ENCODE measurements at places on chromosomes 1 and 21.

DNA sequence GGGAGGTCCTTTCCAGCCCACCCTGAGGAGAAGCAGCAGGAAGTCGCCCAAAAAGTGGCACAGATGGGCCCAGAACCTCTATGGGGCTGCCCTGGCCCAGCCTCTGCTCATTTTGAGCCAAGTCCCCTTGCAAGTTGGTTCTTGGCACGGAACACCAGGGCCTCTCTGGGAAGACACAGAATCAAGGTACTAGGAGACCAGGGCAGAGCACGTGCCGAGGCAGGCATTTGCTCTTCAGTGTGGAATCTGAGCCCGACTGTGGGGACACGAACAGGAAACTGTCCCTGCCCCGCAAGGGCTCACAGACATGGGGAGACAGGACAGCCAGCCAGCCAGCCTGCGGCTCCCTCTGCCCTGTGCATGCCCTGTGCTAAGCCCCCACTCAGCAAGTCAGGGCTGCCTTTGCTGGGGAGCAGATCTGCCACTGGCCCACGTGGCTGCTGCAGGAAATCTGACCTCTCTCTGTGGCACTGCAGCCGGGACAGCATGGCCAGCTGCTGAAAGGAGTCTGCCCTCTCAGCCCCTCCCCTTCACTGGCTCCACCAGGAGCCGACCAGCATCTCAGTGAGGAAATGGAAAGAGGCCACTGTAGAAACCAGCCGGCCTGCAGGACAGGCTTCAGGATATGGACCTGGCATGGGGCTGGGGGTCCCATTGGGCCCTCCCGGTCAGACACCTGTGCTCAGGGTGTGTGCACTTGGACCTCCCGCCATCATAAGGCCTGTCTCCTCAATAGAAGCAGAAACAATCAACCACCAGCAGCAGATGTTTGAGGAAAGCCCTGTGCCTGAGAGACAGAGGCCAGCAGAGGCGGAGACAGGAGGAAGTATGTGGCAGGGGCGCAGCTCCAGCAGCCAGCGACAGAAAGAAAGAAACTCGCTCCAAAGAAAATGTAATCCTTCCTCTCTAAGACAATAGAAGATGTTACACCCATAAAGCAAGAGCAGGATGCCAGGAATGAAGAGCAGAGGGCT is 3.7 kb downstream of the ARHGEF16 start:
- no peak for DNase-seq

- DNase-seq, result peak; percentile 42
These were observed 17.9 kb downstream of the EPRS1 start for GRCh38 chr1:220028346-220028895.

GRCh38 chr1:85822696-85823095 is 114.5 kb upstream of the ZNHIT6 start:
- no peak for DNase-seq

- no peak for DNase-seq
These were observed 77.1 kb upstream of the KCTD3 start for GRCh38 chr1:215489771-215490565.

DNA sequence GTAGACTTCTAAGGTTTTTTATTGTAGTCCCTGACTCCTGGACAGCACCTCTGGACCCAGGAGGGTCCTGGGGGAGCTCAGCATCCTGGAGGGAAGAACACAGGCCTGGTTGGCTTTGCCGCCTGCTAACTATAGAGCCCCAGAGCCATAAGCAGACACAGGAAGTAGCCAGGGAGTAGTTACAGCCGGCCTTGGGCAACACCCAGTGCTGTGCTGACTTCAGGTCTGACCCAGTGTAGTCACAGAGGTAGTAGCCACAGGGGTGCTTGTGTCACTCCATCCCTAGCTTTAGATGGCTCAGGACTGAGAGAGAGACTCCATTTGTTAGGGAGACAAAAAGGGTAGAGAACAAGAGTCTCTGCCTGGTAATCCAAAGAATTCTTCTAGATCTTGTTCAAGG is 21.9 kb downstream of the MCOLN2 start:
- no peak for DNase-seq

DNA sequence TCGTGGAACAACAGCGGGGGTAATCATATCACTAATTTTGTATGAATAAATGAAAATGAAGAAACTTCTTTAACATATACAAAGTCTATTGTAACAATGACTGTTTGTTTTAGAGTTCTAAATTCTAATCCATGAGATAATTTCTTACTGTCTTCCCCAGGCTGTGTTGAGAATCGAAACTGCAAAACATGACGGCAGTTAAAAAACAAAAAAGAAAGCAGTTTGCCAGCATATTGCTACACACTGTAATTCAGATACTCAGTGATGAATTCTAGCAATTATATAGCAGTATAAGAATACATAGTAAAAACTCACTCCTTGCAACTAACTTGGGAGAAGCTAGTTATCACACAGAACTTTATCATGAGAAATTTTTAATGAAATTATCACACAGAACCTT is 22.1 kb downstream of the INSL5 start:
- no peak for DNase-seq
